ENCODE measurements at places on chromosomes 13 and 19.

DNA sequence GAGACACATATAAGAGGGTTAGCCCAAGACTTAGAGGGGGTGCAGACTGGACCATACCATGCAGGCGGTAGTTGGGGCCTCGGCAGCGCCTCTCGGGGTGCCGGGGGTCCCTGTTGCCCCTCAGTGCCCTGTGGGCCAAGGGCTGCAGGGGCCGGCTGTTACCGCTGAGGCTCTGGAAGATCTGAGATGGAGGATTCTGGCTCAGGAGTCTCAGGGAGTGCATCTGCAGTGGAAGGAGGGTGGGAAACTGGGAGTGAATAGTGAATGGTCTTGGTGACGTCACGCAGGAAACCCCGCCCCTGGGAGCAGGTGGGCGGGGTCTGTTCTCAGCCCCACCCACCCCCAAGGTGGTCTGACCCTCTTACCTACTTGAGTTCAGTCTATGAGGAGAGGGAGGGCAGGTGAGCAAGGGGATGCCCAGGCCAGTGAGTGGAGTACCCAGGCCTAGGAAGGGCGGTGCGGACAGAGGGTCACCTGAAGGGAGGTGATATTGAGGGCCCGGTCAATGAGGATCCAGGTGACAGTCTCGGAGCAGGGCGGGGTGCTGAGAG, 1.7 kb upstream of the DBP start:
- no peak for DNase-seq

DNA sequence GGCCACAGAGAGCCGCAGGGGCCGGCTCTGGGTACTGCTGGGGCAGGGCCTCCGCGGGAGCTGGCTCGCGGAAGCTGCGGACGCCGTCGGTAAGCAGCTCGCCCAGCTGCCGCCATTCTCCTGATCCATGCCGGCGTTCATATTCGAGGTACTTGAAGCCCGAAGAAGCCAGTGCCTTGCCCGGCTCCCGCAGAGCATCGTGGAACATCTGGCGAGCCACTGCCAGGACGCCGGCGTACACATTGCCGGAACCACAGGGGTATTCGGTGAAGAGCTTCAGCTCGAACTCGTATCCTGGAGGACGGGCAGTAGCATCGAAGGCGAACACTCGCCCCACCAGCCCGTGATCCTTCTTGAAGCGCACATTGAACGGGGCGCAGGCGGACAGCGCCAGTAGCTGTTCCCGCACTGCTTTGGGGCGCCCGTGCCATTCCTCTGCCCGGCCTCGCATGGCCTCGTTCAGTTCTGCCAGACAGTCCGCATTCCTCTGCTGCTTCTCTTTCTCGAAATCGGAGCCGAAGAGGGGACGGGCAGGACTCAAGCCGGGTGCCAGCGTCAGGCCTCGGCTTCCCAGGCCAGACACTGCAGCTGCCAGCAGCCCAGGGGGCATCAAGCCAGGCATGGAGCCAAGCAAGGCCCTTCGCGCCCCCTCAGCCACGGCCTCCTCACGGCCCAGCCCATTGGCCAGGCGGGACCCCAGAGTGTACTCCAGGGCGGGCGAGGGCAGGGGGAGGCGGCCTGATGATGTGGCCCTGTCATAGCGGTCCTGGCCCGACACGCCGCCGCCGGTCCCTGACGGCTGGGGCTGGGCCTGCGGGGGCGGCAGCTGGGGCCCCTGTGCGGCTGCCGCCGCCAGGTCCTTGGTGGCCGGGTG, 1.0 kb downstream of the IRF2BP1 start:
- peak; percentile 28 for DNase-seq

DNA sequence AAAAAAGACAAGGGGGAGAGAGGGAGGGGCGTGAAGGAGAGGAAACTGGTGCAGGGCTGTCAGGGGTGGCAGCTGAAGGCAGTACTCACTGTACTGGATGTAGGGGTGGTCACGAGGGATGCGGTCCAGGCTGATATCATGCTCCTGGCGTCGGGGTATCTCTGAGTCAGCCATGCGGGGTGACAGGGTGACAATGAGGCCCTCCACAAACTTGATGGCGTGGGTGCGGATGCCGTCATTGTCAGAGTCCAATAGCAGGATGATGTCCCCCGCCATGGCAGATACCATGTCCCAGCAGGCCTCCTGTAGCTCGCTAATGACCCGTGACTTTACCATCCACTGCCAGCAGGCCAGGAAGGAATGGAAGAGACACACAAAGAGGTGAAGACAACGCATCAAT, 15.3 kb downstream of the SYMPK start:
- no peak for DNase-seq

DNA sequence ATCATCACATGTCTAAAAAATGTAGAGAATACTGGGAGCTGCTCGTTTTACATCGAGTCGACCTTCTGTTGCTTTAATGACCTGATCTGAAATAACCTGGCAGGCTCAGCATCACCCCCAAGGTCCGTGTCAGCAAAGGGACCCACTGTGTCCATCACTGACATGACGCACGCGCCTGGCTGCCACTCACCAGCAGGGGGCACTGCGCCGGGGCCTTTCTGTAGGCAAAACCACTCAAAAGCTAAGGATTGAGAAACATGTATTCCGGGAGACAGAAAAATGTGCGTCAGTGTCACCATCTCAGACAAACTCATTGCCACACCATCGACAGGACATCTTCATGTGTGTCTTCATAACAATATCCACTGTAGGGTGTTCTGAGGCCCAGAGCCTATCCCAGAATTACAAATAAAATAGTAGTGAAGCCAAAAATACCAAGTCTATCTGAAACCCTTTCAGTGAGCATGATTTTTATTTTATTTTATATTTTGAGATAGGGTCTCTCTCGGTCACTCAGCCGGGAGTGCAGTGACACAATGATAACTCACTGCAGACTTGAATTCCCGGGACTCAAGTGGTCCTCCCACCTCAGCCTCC, 130.3 kb upstream of the LSM14A start:
- DNase-seq, result peak; percentile 78

DNA sequence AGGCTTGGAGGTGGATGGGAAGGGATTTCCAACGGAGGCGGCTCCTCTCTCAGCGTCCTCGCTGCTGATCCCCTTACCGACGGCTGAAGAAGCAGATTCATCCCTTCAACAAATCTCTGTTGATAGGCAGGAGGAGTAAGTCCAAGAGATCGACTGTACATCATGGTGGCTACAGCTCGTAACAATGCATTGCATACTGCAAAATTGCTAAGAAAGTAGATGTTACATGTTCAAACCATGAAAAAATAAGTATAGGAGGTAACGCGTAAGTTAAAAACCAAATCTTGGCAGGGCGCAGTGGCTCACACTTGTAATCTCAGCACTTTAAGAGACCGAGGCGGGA, 468 bp upstream of the SLC39A3 start:
- DNase-seq, result no peak

GRCh38 chr13:50721672-50721992, 121.9 kb downstream of the DLEU7 start:
- DNase-seq, result no peak

DNA sequence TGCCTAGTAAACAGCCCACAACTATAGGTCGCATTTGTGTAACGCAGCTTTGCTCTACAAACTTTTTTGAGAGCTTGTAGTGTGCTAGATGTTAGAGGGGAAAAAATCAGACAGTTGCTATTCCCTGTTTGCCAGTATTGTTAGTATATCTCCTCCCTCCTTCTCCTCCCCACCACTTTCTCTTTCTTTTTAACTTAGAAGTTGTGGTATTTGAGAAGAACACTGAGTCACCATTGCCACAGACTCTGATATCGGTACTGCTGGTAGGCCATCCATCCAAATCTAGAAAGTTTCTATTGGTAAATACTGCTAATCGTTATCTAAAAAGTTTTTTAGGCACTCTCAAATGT, 666 bp downstream of the POMP start:
- DNase-seq, result peak; percentile 75

DNA sequence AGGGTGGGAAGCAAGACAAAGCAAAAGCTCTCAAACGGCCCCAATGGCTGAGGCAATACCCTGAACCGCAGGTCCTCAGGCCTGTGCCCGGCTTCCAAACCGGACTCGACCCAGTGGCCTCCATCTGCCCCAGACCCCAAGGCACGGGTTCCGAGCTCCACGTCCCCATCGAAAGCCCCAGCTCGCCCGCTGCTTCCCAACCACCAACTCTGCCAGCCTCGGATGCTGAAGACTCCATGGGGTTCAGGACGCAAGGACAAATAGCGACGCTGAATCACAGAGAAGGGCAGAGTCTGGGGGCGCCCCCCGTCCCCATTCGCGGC, 559 bp downstream of the POLR2E start:
- no peak for DNase-seq

DNA sequence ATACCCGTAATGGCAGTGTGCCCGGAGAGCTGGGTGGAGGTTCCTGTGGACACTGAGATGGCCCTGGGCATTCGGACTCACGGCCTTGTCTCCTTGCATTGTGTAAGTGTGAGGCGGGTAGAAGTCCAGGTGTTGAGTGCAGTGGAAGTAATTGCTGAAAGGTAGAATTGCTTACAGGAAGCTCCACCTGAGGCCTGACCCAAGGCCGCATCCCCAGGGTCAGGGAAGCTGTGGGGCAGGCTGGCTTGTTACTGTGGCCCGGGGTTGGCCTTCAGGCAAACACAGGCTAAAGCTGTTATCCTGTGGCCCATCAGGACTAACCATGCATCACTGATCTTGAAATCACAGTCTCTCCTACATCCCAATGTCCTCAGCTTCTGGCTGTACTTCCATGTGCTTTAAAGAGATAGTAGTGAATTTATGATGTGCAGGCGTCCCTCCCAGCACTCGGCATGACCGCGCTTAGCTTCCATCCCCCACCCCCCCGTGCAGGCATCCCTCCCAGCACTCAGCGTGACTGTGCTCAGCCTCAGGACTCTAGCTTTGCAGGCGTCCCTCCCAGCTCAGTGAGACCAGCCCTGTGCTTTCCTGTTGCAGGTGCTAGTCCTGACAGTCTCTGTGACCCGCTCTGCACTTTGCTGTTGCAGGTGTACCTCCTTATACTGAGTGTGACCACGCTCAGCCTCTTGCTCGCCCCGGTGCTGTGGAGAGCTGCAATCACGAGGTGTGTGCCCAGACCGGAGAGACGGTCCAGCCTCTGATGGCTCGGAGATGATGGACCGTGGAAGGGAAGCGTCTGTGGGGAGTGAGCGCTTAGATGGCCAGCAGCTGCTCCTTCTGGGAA, 35.6 kb upstream of the TFDP1 start:
- DNase-seq, result no peak

- no peak for DNase-seq
These were observed 12.2 kb upstream of the ZNF304 start for GRCh38 chr19:57338877-57339276.
